ENCODE measurements at places on chromosomes 7 and 10.

DNA sequence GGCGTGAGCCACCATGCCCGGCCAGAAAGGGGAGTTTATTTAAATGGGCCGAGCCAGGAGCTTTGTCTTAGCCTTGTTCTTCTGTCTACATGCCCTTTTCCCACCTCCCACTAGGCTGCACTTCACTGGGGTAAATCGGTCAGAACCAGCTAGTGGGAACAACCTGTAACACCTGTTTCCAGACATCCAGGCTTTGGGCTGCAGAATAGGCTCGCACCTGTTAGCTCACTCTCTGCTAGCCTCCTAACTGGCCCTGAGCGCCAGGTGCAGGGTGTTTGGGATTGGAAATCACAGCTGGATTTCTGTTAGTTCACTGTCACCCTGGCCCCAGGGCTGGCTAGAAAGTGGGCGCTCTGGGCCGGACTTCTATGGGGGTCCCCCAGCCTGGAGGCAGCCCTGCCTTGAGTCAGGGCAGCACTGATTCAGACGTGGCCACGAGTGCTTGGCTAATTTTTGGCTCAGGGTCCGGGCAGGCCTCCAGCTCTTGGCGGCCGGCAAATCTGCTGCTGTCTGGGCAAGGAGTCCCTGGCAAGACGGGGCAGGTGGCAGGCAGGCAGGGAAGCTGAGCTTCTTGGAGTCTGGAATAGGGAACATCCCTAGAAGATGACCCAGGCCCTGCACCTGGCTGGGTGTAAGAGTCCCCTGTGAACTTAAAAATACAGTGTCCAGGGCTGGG lies 48.6 kb downstream of the GTF2IRD1 start:
- DNase-seq, result no peak

DNA sequence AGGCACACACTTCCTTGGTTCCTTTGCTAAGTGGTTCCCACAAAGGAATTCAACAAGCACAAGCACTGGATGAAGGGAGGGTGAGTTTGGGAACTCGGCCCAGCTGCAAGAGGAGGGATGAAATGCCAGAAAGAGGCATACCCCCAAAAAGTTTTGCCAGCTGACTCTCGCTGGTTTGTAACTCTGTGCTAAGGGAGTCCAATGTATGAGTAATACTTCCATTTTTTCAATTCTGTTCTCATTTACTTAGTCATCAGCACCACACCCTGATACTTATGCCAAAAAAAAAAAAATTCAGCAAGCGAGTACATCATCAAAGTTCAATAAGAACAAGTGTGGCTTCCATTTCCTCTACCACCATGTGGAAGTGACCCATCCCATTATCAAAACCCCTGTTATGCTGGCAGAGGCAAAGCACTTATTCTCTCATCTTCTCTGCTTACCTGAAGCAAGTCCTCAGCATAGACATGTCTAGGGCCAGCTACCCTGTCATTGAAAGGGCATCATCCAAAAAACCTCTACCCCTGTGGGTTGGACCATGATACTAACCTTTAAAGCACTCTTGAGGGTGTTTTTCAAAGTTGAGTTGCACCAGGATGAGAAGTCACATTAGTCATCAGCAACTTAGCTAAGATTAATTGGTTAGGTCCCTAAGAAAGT lies 6.9 kb upstream of the HYCC1 start:
- no peak for DNase-seq

DNA sequence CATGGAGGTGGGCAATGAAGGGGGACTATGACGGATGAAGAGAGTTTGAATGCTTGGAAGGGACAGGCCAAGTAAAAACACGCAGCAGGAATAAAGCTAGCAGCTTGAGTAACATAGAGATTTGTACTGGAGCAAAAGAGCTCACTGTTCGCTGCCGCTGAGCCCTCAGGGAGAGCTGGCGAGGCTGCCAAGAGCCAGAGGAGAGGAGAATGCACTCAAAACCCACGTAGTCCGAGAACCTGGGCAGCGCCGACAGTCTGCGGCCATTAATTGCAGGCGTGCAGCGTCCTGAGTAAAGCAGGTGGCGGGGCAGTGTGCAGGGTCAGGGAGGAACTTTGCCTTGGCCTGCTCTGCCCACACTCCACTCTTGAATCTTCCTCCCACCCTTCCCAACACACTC lies 68.2 kb downstream of the SLC37A3 start:
- no peak for DNase-seq

GRCh38 chr7:24349339-24349738 lies 65.3 kb downstream of the NPY start:
- DNase-seq, result no peak

Data from stimulated activated CD8-positive, alpha-beta memory T cell treated with anti-CD3 and anti-CD28 coated beads, Interleukin-15, amount 100 ng/mL, for 24 hours (primary cell).